Spinal cord (tissue), 10 donors: ENCODE measurements at places on chromosomes 13 and 19. TPM values are rescaled to one million over a fixed set of nuclear protein-coding genes. Genes with fewer than 3 reads are reported as not detected.

DNA sequence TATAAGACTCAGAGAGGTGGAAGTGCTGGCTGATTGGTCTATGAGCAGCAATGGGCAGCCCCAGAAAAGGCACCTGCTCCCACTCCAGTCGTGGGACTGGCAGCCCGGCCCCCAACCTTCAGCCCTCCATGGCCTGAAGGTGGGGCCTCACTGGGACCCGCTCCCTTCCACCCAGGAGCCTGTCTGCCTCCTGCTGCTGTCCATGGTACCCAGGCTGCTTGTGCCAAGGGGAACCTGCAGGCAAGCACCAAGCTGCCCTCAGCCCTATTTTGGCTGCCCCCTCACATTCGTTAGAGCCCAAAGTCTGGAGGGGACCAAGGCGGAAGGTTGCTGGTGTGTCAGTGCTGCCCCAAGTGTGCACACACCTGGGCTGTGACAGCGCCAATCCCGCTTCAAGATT, 2304.9 kb downstream of the PCDH9 start:
- H3K4me3 ChIP-seq = no peak overlapping the region
- H3K36me3 ChIP-seq = no peaks in the 10 kb centered on the region
- H3K27me3 ChIP-seq = no peaks in the 10 kb centered on the region
- no peaks in the 10 kb centered on the region for H3K4me1 ChIP-seq

GRCh38 chr19:3320853-3321252, 45.5 kb upstream of the NFIC start:
- H3K27ac ChIP-seq = no peak overlapping the region
- no peaks in the 10 kb centered on the region for H3K36me3 ChIP-seq
- no peak overlapping the region for H3K4me3 ChIP-seq
- no peak for DNase-seq

GRCh38 chr13:109644069-109644750, 142.2 kb downstream of the IRS2 start:
- no peaks in the 10 kb centered on the region for H3K4me1 ChIP-seq
- H3K27me3 ChIP-seq = no peaks in the 10 kb centered on the region
- H3K4me3 ChIP-seq = no peak overlapping the region
- no peak overlapping the region for H3K27ac ChIP-seq

DNA sequence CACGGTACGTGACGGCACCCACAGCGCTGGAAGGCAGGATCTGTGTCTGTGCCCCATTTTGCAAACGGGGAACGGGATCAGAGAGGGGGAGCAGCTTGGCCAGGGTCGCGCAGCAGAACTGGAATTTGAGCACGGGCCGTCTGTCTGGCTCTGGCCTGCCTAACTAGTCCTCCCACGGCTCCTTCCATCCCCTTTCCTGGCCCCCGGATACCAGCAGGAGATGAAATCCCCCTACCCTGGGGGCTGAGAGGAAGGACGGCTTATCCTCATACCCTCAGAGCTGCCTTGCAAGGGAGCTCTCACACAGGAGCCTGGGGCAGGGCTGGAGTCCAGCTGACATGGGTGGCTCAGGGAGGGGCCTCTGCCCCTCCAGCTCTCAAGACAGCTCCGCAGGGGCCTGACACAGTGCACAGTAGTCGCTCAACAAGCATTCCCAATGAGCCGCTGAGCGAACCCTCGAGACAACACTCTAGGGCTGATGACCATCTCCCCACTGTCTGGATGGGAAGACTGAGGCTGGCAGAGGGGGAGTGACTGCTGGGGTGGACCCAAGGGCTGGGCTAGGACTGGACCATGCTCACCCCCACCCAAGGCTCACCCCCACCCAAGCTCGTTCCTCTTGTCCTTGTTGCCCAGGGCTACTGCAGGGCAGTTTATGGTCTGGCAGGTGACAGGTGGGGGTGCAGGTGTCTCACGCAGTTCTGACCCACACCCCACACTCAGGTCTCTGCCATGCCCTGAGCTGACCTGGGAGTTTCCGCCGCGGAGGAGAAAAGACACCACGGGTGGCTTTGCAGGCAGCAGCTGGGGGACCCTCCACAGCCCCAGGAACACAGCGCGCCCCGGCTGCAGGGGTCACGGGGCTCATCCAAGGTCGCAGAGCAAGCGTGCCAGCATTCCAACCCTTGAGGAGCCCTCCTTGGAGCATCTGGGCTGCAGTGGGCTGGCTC, 4.0 kb downstream of the ZBTB7A start:
- peaks cover 70% of the 10 kb centered on the region for H3K36me3 ChIP-seq
- H3K4me3 ChIP-seq = peak overlapping the region; percentile 52
- H3K4me1 ChIP-seq = peaks cover 72% of the 10 kb centered on the region
- H3K27me3 ChIP-seq = no peaks in the 10 kb centered on the region
- no peak overlapping the region for H3K27ac ChIP-seq

DNA sequence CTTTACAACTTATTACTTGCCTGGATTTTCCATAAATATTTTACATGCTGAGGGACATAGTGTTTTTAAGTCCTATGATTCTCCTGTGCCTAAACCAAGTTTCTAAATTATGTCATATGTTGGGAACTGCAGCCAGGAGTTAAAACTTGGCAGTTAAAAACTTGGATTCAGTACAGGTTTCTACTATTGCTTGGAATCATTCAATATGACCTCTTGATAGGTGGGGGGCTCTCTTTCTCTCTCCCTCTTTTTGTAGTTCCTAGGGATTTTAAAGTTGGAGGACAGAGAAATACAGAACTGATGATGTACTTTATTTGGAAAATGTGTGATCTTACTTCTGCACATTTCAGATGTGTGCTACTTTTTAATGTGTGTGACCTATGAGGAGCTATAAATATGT, 4.7 kb downstream of the CSNK1A1L start:
- H3K27me3 ChIP-seq = no peaks in the 10 kb centered on the region
- no peaks in the 10 kb centered on the region for H3K4me1 ChIP-seq
- peaks cover 4% of the 10 kb centered on the region for H3K36me3 ChIP-seq
- DNase-seq = peak; percentile 2
- no peak overlapping the region for H3K4me3 ChIP-seq

- peak; percentile 45 for DNase-seq
- peaks cover 16% of the 10 kb centered on the region for H3K4me1 ChIP-seq
- peak overlapping the region; percentile 29 for H3K4me3 ChIP-seq
- peak overlapping the region; percentile 83 for H3K27ac ChIP-seq
These were observed 81.2 kb downstream of the STARD13 start for GRCh38 chr13:33204130-33204927.

DNA sequence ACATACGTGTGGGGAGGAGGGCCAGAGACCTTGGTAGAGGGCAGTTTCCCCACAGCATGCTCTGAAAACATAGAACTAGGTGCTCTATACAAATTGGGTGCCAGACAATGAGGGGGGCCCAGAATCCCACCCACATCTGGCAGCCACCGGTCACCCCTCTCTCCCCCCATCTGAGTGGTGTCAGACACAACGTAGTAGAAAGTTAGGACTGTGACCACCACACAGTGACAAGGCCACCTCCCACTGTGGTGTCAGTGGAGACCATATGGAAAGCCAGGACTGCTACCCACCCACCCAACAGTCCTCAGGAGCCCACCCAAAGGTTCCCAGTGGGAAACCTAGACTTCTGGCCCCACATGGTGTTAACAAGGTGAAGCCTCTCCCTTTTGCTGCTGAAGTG, 2.1 kb upstream of the ATP4B start:
- H3K27ac ChIP-seq = no peak overlapping the region
- DNase-seq = no peak
- H3K4me3 ChIP-seq = no peak overlapping the region
- peaks cover 6% of the 10 kb centered on the region for H3K36me3 ChIP-seq
- peaks cover 11% of the 10 kb centered on the region for H3K4me1 ChIP-seq
- H3K27me3 ChIP-seq = no peaks in the 10 kb centered on the region

DNA sequence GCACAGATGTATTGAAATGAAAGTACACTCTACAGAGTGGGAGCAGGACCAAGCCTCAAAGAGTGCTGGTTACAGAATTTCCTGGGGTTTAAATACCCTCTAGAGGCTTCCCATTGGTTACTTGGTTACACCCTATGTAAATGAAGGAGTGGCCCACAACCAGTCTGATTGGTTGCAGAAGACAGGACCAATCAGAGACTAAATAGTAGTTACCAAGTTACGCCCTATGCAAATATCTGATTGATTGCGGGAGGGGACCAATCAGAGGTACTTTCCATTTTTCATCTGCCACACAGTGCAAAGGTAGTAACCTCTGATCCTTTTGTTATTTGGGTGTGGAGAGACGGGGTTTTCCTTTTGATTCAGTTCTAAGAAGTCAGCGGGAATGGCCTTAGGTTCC, 5.5 kb upstream of the ZFP82 start:
- no peak overlapping the region for H3K27ac ChIP-seq
- H3K4me3 ChIP-seq = no peak overlapping the region
- H3K27me3 ChIP-seq = no peaks in the 10 kb centered on the region
- no peak for DNase-seq
- H3K4me1 ChIP-seq = peaks cover 10% of the 10 kb centered on the region
- no peaks in the 10 kb centered on the region for H3K36me3 ChIP-seq

DNA sequence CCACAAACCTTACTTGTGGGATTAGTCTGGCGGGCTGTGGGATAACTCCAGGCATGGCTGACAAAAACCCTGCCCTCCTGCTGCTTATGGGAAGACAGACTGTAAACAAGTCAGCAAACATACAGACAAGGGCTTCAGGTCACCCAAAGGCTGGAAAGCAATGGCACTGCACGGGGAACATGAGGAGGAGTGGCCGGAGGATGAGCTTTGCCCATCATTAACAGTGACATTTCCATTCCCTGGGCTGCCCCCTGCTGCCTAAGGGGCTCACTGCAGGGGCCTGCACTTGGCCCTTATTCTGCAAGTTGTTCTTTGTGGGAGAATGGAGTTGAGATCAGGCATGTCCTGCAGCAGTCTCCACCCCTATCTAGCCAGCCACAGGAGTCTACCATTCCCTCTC, 91.3 kb downstream of the UQCRFS1 start:
- H3K27me3 ChIP-seq = no peaks in the 10 kb centered on the region
- no peak overlapping the region for H3K27ac ChIP-seq
- no peak for DNase-seq
- H3K4me1 ChIP-seq = no peaks in the 10 kb centered on the region
- H3K36me3 ChIP-seq = no peaks in the 10 kb centered on the region
- no peak overlapping the region for H3K4me3 ChIP-seq

CYP4F2 gene
- total RNA-seq = 0.17 TPM

STOML3 gene
- 4.4 TPM for total RNA-seq

PCCA gene
- 378 TPM for total RNA-seq

RFPL4AL1 gene
- total RNA-seq = not detected
